ENCODE measurements at places on chromosomes 13 and 19. TPM values are rescaled to one million over a fixed set of nuclear protein-coding genes. Genes with fewer than 3 reads are reported as not detected.

NXNL1 gene
- total RNA-seq: not detected

LSM14A gene
- total RNA-seq: 169 TPM

MBD3L3 gene
- not detected for total RNA-seq

ZNF181 gene
- 4.7 TPM for total RNA-seq

FUT2 gene
- 8.7 TPM for total RNA-seq

TSHZ3 gene
- not detected for total RNA-seq

SPART gene
- total RNA-seq: 36.2 TPM

IFT88 gene
- 11.0 TPM for total RNA-seq

KLK15 gene
- total RNA-seq: not detected

KRTDAP gene
- not detected for total RNA-seq

NLRP9 gene
- not detected for total RNA-seq

ATP7B gene
- total RNA-seq: 0.43 TPM

FFAR3 gene
- total RNA-seq: not detected

IQCN gene
- total RNA-seq: 5.6 TPM

SMIM44 gene
- total RNA-seq: not detected
